Pulmonary artery endothelial cell (primary cell): ENCODE measurements at places on chromosomes 6 and 20. TPM values are rescaled to one million over a fixed set of nuclear protein-coding genes. Genes with fewer than 3 reads are reported as not detected.

RFX6 gene
- total RNA-seq, result not detected in 2 replicates

RRP36 gene
- 112 and 137 TPM in 2 replicates for total RNA-seq

DAAM2 gene
- 0.04 and 0.07 TPM in 2 replicates for total RNA-seq

PAK5 gene
- total RNA-seq, result not detected in 2 replicates

SYNDIG1 gene
- not detected in 2 replicates for total RNA-seq

KCNB1 gene
- total RNA-seq, result under 0.01 TPM in 1 of 2 replicates, not detected in the other

RALGAPB gene
- 24.4 and 27.1 TPM in 2 replicates for total RNA-seq

DNAH8 gene
- total RNA-seq, result 0.04 and 0.07 TPM in 2 replicates

C6orf58 gene
- total RNA-seq, result 0.07 TPM in 1 of 2 replicates, not detected in the other

FAM83C gene
- total RNA-seq, result not detected in 2 replicates

GMNN gene
- 22.0 and 49.5 TPM in 2 replicates for total RNA-seq

PFDN4 gene
- 92.4 and 117 TPM in 2 replicates for total RNA-seq

UST gene
- 1.6 and 3.4 TPM in 2 replicates for total RNA-seq

BCAS4 gene
- total RNA-seq, result 1.6 and 2.5 TPM in 2 replicates

CYP39A1 gene
- total RNA-seq, result 0.13 and 0.18 TPM in 2 replicates

VNN1 gene
- total RNA-seq, result not detected in 2 replicates

FAM209B gene
- not detected in 2 replicates for total RNA-seq

MICA gene
- total RNA-seq, result 52.4 and 72.9 TPM in 2 replicates

SULF2 gene
- 64.6 and 120 TPM in 2 replicates for total RNA-seq

ZNF311 gene
- 0.56 and 0.59 TPM in 2 replicates for total RNA-seq

ADGRF5 gene
- total RNA-seq, result 2.0 and 20.1 TPM in 2 replicates

CRISP2 gene
- total RNA-seq, result not detected in 2 replicates

ENPP5 gene
- not detected in 2 replicates for total RNA-seq

COL10A1 gene
- not detected in 2 replicates for total RNA-seq

MICB gene
- 24.8 and 29.2 TPM in 2 replicates for total RNA-seq

NKX2-2 gene
- not detected in 2 replicates for total RNA-seq

POU3F2 gene
- total RNA-seq, result not detected in 2 replicates

BPIFB1 gene
- not detected in 2 replicates for total RNA-seq

RAET1L gene
- total RNA-seq, result not detected in 2 replicates

SDCBP2 gene
- 3.0 and 7.0 TPM in 2 replicates for total RNA-seq

RSPH9 gene
- 0.32 and 0.40 TPM in 2 replicates for total RNA-seq

ULBP1 gene
- 0.11 and 0.20 TPM in 2 replicates for total RNA-seq

ZSCAN12 gene
- total RNA-seq, result 3.6 and 6.8 TPM in 2 replicates

MYLK4 gene
- total RNA-seq, result 0.49 and 0.66 TPM in 2 replicates

BEND6 gene
- total RNA-seq, result 1.2 and 1.8 TPM in 2 replicates

CABLES2 gene
- total RNA-seq, result 1.2 and 1.4 TPM in 2 replicates

AK9 gene
- total RNA-seq, result 4.6 and 5.9 TPM in 2 replicates

LY6G6F gene
- not detected in 2 replicates for total RNA-seq

PRRT1 gene
- 0.07 TPM in 1 of 2 replicates, not detected in the other for total RNA-seq

CNR1 gene
- 2.6 TPM in 1 of 2 replicates, not detected in the other for total RNA-seq

MLN gene
- total RNA-seq, result not detected in 2 replicates

FNDC11 gene
- total RNA-seq, result 1.1 and 1.9 TPM in 2 replicates

SIM1 gene
- total RNA-seq, result 0.07 TPM in 1 of 2 replicates, not detected in the other

FAM110A gene
- total RNA-seq, result 2.8 and 3.3 TPM in 2 replicates

ALDH5A1 gene
- 0.33 and 0.53 TPM in 2 replicates for total RNA-seq

SLC17A9 gene
- 9.4 and 15.4 TPM in 2 replicates for total RNA-seq

LHFPL5 gene
- total RNA-seq, result not detected in 2 replicates

GOPC gene
- total RNA-seq, result 27.6 and 34.6 TPM in 2 replicates

RTF2 gene
- 101 and 106 TPM in 2 replicates for total RNA-seq

TLDC2 gene
- not detected in 2 replicates for total RNA-seq

HLA-B gene
- total RNA-seq, result 180 and 538 TPM in 2 replicates

MACROD2 gene
- total RNA-seq, result 0.46 and 0.95 TPM in 2 replicates

TSBP1 gene
- total RNA-seq, result not detected in 2 replicates

ADGB gene
- not detected in 2 replicates for total RNA-seq

MCHR2 gene
- total RNA-seq, result not detected in 2 replicates
